CD4-positive, alpha-beta T cell treated with Interleukin-15 for 1 hour (primary cell): ENCODE measurements at places on chromosomes 5 and 9.

DNA sequence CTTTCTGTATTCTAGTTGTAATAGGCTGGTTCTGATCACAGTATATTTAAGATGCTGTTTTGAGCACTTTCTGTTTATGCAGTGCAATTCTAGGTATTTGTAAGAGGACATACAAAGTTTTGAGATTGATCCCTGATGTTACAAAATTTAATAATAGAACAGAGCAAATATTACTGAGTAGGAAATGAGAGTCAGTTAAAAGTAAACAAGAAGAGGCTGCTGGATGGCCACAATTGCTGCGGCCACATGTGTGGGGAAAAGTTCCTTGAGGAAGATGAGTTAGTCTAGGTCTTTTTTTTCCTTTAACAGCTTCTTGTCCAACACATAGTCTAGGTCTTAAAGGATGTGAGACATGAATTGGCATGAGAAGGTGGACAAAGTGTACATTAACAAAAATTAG is 11.3 kb downstream of the EHMT1 start:
- no peak for DNase-seq

DNA sequence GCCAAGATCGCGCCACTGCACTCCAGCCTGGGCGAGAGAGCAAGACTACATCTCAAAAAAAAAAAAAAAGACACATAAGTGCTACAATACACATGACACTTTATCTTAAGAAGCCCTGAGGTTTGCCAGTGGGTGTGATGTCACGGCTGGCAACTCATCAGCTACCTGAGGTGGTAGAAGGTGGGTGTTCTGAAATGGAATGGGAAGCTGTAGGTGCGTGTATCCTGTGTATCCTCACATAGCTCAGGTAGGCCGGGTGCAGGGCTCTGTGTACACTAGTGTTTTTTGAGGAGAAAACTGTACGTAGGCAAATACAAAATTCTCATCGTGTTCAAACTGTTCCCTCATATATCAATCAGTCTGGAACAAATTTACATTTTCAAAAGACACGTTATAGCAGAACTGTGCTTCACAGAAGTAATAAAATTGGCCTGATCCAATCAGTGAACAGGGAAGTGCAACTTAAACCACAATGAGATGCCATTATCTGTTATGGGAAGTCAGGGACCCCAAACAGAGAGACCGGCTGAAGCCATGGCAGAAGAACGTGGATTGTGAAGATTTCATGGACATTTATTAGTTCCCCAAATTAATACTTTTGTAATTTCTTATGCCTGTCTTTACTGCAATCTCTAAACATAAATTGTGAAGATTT is 10.4 kb downstream of the BICD2 start:
- DNase-seq: no peak

- no peak for DNase-seq
These were observed 55.6 kb upstream of the MELK start for GRCh38 chr9:36517131-36517530.

DNA sequence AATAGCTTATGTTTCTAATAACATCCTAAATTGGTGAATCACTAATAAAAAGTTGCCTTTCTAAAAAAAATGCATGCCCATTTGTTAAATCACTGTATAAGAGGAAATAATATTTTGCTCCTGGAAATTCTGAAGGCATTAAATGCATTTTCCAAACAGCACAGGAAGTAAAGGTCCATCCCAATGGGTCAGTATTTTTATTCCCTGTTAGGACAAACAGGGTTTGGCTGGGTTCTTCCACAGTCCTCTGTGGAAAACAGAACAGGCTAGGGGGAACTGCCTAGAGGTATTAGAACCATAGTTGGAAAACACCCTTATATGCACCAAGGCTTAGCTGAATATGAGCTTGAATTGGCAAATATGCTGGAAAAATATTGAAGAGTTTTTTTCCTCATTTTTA is 85.2 kb downstream of the OXCT1 start:
- no peak for DNase-seq

DNA sequence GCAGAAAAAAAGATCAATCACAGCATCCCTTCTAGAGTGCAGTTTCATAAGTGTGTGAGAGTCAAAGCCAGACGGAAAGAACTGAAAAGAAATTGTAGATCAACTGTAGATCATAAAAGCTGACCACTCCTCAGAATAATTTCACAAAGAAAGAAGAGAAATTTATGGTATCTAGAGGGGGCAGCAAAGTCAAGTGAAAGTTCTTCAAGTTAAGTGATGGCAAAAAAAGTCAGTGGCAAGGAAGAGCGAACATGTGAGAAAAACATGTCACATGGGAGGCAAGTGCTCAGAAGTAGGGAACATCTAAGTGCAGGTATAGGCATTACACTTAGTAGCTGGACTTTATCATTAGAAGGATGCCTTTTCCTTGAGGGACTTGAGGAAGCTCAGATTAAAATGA is 245.1 kb upstream of the ISL1 start:
- no peak for DNase-seq

GRCh38 chr5:68087866-68088265 is 127.7 kb upstream of the PIK3R1 start:
- no peak for DNase-seq

- DNase-seq: no peak
These were observed 611 bp downstream of the CIZ1 start for GRCh38 chr9:128190516-128191405.

- no peak for DNase-seq
These were observed 123.3 kb upstream of the ERCC6L2 start for GRCh38 chr9:95752129-95752731.

DNA sequence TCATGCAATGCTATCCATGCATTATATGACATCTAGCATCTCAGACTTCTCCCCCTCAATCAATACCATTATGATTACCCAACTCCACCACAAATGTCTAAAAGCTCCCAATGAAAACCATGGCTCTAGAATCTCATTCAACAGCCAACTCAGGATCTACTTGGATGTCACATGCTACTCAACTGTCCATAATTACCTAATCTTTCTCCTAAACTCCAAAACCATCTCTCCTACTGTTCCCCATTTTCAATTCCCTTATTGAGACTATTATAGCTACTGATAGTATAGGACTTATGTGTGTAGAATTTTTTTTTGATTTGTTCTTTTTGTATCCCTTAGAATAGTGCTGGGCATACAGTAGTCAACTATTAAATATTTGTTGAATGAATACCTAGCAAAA is 8.2 kb upstream of the STRBP start:
- no peak for DNase-seq

DNA sequence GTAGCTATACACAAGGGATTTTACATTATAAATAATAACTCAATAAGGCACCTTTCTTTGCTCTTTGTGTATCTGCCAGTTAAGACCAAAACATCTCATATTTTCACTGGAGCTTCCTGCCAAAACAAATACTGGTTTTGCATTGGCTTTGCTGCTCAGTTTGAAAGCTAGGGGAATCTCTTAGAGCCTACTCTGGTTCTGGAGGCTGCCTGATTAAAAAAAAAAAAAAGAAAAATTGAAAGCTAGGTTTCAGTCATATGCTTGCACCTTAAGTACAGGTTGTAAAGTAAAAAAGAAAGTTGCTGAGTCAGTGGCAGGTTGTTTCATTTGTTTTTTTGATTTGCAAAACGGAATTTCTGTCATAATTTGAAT is 2.3 kb downstream of the DENND4C start:
- DNase-seq: no peak

- DNase-seq: no peak
These were observed 40.3 kb downstream of the SLC24A2 start for GRCh38 chr9:19748278-19749126.

DNA sequence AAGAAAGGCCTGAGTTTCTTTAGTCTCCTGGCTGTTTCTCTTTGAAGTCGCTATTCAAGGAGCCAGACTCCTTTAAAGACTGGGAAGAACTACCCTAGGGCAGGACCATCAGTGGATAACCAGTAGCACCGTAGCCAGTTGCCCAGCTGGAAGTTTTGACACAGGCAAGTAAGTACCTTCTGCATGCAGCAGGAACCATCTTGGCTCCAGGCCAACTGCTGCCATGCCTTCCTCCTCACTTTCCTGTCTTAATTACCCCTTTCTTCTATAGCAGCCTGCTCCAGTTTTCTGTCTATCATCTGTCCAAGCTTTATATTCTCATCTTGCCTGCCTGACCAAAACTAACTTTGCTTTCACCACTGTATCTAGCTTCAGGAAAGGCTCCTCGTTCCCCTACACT is 149.7 kb upstream of the SV2C start:
- DNase-seq: no peak

- DNase-seq: no peak
These were observed 188.6 kb downstream of the PARP8 start for GRCh38 chr5:50855001-50855400.

- DNase-seq: no peak
These were observed 358.9 kb downstream of the ARRDC3 start for GRCh38 chr5:91024206-91024605.

GRCh38 chr5:144832416-144832815 is 661.7 kb downstream of the KCTD16 start:
- no peak for DNase-seq

DNA sequence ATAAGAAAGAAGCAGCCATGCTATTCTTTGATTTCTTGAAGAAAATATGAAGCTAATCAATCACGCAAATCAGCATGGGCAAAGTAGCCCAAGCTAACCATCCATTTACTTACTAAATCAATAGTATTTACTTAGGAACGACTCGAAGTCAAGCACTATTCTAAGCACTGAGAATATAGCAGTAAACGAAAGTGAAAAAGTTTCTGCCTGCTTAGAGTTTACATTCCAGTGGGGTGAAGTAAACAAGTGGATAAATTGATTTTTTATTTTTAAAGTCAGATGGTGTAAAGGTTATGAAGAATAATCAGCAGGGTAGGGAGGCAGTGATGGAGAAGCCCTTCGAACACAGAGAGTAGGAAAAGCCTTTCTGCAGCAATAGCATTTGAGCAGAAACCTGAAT is 5.5 kb downstream of the TSTD2 start:
- DNase-seq: no peak

GRCh38 chr9:127927201-127927987 is 3.2 kb downstream of the PIP5KL1 start:
- peak; percentile 82 for DNase-seq

DNA sequence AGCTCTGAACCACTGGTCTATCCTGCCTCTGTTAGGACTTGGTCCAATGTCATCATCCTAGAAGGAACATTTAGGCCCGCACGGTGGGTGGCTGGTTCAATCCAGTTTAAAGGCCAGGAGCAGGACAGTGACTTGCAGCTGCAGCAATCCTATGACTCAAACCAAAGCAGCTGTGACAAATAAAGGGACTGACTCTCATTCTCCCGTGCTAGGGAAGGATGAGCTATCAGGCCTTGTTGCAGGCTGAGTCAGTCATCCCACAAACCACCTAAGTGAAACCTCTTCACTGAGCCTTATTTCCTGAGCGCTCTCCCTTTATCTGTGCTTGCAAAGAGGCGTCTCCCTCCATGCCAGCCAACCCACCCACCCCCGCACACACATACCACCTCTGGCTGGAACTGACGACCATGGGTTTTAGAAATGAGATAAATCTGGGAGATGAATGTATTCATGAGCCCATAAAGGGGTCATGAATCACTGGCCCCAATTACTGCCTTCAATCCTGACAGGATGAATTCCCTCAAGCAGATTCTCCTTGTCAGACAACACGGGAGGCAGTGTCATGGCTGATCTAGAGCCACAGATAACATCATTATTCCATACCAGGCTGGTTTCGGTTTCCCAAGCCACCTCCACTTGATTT is 93.4 kb downstream of the KCNIP1 start:
- DNase-seq: no peak

DNA sequence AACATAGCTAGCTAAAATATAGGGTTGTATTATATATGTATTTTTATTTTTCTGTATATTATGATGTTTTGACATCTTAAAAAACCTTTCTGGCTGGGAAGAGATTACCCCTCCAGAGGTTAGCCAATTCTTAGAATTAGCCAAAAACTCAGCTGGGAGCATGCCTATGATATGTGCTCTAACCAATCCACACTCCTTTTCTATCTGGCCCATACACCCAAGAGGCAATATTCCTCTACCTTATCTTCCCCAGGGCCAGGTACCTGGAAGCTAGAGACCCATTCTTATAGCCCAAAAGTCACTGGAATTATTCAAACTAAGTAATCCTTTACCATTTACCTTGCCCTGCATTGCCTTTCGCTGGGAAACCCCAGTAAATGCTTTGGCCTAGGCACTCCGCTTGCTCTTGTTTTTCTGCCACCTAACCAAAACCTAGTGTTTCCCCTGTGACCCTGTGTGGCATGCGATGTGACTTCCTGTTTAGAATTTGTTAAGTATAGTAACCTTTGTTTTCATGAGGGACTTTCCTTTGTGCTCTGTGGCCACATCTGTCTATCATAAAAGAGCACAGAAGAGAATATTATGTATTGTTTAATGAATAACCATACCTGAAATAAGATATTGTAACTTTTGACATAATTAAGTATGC is 37.4 kb downstream of the CSNK1G3 start:
- peak; percentile 81 for DNase-seq

GRCh38 chr5:180060192-180060591 is 11.4 kb downstream of the RNF130 start:
- DNase-seq: no peak

GRCh38 chr5:53503562-53504218 is 23.3 kb downstream of the FST start:
- no peak for DNase-seq

DNA sequence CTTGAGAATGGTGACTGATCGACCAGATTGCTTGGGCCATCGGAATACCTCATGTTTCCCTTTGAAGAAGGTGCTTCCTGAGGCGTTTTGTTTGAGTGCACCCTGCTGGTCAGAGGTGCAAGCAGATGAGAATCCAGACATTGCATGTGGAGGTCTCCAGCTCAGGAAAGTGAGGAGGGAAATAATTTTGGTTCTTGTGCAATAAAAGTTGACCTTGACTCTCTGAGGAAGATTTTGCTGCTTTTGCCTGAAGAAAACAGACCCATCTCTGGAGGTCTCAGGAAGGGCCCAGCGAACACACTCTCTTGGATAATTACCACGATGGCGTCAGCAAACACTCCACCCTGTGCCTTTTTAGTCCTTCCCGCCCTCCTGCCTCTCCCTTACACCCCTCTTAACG is 69.7 kb downstream of the GRAMD2B start:
- DNase-seq: no peak

GRCh38 chr9:93670208-93671019 is 94.0 kb downstream of the PHF2 start:
- DNase-seq: peak; percentile 18

- no peak for DNase-seq
These were observed 94.9 kb upstream of the COL5A1 start for GRCh38 chr9:134546746-134547145.

- DNase-seq: peak; percentile 85
These were observed 19.3 kb downstream of the ORM2 start for GRCh38 chr9:114348906-114349482.
